ENCODE measurements at places on chromosomes 16 and 17. TPM values are rescaled to one million over a fixed set of nuclear protein-coding genes. Genes with fewer than 3 reads are reported as not detected.
A peak's percentile ranks its signal among the peaks of the same experiment; 100 is the strongest.

The MEFV gene
- not detected for total RNA-seq

DNA sequence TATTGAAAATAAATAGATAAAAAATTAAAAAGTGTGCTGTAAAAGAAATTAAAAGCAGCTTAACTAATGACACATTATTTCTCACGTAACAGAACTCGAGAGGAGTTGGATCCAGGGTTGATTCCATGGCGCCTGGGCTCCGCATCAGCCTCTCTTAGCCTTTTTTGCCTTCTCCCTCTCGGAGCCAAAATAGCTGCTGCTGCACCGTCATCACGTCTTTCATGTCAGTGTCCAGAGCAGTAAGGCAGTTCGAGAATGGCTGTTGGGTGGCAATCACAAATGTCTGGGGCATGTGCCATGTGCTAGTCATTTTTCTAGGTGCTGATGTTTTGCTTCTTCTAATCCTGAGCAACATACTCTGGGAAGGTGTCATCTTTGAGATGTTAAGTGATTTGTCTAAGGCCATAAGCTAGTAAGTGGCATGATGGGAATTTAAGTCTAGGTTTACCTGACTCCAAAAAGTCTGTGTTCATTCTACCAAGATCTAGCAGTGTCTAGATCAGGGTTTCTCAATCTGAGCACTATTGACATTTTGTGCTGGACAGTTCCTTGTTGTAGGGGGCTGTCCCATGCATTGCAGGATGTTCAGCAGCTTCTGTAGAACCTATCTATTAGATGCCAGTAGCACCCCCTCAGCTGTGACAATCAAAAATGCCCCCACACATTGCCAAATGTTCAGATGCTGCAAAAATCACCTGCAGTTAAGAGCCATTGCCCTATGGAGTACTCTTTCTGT lies 280.4 kb downstream of the HAPSTR1 start:
- no peak for DNase-seq

DNA sequence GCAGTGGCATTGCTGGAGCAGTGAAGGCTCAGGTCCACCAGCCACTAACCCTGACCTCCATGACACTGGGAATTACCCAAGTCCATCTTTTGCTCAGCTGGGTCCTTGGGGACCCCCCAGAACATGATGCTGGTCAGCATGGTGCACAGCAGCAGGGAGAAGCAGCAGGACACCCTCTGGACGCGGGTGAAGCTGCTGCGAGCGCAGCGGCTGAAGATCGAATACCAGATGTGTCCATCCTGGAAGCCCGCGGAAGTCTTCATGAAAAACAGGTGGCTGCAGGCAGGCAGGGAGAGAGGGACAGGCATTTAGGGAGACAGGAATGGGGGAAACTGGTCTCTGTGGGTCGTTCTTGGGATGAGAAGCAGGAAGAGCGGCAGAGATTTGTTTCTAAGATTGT lies 53.4 kb upstream of the GCSH start:
- no peak for DNase-seq

The PPM1E gene
- 18.8 TPM for total RNA-seq

GRCh38 chr17:50699410-50699809 lies 8.3 kb downstream of the ANKRD40 start:
- no peak for DNase-seq

GRCh38 chr17:16980813-16981731 lies 9.2 kb upstream of the TNFRSF13B start:
- DNase-seq = no peak

GRCh38 chr17:51699303-51699702 lies 439.0 kb downstream of the UTP18 start:
- DNase-seq = peak; percentile 14

The EFNB3 gene
- total RNA-seq = 5.8 TPM

GRCh38 chr17:78469443-78469842 lies 91.0 kb downstream of the PGS1 start:
- DNase-seq = no peak

- DNase-seq = no peak
These were observed 29.3 kb downstream of the HIC1 start for GRCh38 chr17:2084036-2084765.

GRCh38 chr16:24077966-24078365 lies 178.2 kb upstream of the CACNG3 start:
- DNase-seq = no peak

DNA sequence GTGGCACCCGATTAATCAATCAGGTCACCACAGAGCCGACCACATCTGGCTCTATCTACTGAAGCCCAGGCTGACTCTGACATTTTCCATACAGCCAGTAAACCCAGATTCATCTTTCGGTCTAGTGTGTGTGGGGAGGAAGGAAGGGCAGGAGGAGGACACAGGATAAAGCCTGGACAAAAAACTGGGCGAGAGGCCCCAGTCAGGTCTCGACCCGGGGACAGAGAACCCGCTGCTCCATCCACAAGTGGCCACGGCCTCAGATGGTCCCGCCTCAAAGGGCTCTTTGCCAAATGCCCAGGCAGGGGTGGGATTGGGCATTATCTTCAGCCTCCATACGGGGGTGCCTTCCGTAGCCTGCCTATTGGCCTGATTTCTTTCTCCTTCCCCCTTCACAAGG lies 7.8 kb downstream of the ABR start:
- DNase-seq = no peak

The AIPL1 gene
- 0.37 TPM for total RNA-seq

The MILR1 gene
- total RNA-seq = not detected

GRCh38 chr16:12317856-12318537 lies 341.5 kb downstream of the SNX29 start:
- DNase-seq = no peak

DNA sequence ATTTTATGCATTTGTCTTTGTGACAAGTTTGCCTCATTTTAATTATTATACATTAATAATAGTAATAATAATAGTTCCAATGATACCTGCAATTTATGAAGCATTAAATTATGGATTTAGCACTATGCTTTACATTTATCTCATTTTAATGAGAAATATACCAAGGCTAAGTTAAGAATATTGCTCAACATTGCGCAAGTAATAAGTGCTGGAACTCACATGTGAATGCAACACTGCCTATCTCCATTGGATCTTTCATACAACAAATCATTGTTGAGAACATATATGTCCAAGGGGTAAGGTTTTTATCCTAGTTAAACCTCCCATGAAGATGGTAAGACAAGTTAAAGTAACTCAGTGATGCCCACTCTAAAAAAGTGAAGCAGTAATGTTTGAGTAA lies 703.7 kb upstream of the SOX9 start:
- no peak for DNase-seq

- no peak for DNase-seq
These were observed 59.6 kb upstream of the ADCY9 start for GRCh38 chr16:4175849-4176248.

The ANKRD40CL gene
- total RNA-seq = not detected

DNA sequence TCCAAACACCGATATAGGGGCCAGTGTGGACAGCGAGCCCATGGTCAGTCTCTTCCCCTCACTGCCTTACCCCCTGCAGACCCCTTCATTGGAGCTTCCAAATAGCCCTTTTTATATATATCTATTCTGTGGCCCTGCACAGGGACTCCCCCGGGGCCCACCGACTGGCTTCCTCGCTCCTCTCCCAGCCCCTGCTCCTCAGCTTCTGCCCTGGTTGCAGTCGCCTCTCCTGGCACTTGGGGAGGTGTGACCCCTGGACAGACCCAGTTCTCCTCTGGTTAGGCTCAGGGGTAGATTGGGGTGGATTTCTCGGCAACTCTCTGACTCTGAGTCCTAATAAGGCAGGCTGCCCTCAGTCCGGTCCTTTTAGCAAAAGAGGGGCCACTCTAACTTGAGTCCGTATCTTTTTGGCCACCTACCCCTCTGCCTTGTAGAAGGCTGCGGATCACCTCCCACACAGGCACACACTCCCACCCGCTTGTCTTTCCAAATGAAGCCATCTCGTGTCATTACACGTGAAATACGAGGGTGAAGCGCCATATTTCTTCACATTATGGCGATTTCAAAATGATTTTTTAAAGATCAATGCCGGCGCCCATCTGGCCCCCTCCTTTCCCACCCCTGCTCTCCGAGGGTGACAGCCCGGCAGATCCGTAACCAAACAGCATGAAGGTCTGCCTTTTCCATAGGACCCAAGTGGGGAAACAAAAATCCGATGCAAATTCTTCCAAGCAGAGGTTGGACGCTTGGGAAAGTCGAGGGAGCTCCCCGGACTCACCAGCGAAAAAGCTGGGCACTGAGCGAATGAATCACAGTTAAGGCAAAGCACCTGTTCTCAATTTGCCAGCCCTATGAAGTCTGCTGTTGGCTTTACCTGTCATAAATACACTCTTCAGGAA lies 1.7 kb upstream of the HOXB9 start:
- no peak for DNase-seq

- no peak for DNase-seq
These were observed 405.5 kb downstream of the TMEM114 start for GRCh38 chr16:8184854-8185253.

GRCh38 chr16:88812513-88813268 lies 963 bp upstream of the APRT start:
- DNase-seq = no peak

DNA sequence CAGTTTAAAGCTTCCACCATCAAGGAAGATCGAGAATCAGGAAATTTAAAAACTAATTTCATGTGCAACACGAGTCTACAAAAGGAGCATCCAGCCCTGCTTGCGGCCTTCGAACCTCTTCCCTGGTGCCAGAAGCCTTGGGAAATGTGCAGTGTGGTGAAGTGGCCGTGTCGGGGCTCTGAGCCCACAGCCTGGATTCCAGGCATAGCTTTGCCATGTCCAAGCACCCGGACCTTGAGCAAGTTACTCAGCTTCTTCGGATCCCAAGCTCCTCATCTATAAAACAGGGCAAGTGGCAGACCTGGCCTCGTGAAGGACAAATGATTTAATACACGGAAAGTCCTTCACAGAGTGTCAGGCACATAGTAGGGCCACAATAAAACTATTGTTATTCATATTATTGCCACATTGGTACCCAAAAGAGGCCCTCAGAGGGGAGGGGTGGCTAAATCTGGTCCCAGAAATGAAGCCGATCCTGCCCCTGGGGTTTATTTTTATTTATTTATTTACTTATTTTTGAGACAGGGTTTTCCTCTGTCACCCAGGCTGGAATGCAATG lies 34.8 kb downstream of the COTL1 start:
- DNase-seq = no peak

DNA sequence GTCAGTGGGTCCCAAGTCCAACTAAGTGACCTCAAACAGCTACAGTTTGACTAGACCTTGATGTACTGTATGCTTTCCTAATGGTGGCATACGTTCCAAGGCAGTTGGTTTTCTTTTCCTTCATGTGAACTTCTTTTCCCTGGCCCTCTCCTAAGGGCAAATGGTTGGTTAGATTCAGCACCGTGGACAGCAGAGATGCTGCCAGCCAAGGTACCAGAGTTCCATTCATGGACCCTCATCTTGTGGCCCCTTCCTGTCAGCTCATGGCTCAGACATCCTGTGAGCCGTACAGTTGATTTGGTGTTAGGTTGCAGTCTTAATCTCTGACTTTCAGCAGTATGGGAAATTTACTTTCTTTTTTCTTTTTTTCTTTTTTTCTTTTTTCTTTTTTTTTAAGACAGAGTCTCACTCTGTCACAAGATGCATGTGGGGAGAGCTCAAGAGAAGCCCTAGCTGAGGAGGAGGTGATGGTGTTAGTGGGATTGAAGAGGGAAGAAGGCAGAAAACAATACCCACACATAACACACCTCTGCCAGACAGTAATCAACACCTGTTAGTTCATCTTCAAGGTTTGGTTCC lies 122.4 kb downstream of the USP31 start:
- peak; percentile 82 for DNase-seq

The KRT16 gene
- not detected for total RNA-seq

DNA sequence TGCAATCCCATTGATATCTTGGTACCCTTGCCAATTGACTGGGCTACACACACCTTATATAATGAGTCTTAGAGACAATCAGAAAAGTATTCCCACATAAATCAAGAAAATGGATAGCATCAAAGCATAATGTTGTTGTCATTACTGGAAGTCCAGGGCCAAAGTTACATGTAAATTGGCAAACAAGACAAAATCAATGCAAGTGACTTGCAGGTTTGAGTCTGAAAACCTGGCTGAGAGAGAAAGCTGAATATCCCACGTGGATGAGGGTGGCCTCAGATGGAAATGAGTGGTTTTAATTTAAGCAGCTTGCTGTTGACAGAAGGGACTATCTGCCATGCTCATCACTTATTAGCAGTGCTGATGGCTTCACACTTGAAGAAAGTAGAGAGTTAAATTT lies 324.0 kb upstream of the MON1B start:
- no peak for DNase-seq

DNA sequence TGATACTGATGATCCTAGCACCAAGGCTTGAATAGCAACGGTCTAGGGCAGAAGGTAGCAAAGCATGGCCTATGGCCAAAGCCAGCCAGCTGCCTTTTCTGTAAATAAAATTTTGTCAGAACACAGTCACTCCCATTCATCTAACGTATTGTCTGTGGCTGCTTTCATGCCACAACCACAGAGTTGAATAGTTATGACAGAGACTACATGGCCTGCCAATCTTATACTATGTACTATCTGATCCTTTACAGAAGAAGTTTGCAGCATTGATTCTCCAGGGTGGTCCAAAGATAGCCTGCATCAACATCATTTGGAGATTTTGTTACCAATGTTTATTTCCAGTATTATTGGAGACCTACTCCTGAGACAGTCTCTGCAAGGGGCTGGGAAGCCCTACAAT lies 19.9 kb upstream of the MMD start:
- no peak for DNase-seq

The ITGAL gene
- total RNA-seq = not detected

The TEX19 gene
- 0.19 TPM for total RNA-seq

GRCh38 chr16:87015021-87015420 lies 302.2 kb downstream of the C16orf95 start:
- no peak for DNase-seq

The MBTPS1 gene
- 54.4 TPM for total RNA-seq

- no peak for DNase-seq
These were observed 42.3 kb upstream of the MTSS2 start for GRCh38 chr16:70728150-70728549.

The GFAP gene
- total RNA-seq = 0.46 TPM

- DNase-seq = peak; percentile 34
These were observed 23.7 kb downstream of the PPL start for GRCh38 chr16:4913130-4913773.

GRCh38 chr17:64599187-64599676 lies 62.9 kb downstream of the SMURF2 start:
- DNase-seq = peak; percentile 11

GRCh38 chr16:85838381-85838780 lies 38.9 kb downstream of the COX4I1 start:
- no peak for DNase-seq

GRCh38 chr16:30137897-30138296 lies 14.9 kb upstream of the MAPK3 start:
- DNase-seq = no peak

The NUPR1 gene
- 0.03 TPM for total RNA-seq

The CALCOCO2 gene
- 34.1 TPM for total RNA-seq

- no peak for DNase-seq
These were observed 17.0 kb downstream of the ABCC1 start for GRCh38 chr16:15966420-15966819.

Data from neural progenitor cell (in vitro differentiated cells).